ENCODE measurements at places on chromosomes 5 and 9.

- no peak for DNase-seq
Measured at GRCh38 chr5:100401149-100401548, 134.0 kb upstream of the FAM174A start.

DNA sequence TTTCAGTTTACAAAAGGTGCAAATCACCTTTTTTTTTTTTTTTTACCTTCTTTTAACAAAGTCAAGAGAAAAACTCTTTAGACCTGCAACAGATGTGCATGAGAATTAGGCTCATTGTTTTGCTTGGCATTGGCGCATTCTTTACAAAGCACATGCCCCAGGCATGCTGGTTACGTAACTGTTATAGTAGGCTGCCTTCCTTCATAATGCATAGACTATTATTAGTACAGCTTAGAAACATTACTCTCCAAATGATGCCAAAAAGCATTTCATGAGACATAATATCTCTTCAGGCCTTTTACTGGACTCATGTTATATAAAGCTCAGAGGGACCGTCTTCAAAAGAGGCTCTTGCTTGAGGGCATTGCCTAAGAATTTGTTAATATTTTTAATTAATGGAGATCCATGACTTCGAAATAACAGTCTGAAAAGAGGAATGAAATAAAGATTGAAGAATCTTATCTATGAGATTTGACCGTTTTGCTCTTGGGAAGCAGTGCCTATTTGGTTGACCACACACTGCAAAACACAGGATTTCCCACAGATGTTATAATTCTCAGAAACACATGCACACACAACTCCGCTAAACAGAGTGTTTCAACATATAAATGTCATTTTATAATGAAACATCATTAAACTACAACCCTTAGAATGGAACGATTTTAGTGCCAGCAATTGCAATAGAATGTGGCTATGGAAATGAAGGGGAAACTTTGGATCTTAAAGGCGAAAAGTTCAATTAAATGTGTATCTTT, 478.7 kb downstream of the PRR16 start:
- no peak for DNase-seq

DNA sequence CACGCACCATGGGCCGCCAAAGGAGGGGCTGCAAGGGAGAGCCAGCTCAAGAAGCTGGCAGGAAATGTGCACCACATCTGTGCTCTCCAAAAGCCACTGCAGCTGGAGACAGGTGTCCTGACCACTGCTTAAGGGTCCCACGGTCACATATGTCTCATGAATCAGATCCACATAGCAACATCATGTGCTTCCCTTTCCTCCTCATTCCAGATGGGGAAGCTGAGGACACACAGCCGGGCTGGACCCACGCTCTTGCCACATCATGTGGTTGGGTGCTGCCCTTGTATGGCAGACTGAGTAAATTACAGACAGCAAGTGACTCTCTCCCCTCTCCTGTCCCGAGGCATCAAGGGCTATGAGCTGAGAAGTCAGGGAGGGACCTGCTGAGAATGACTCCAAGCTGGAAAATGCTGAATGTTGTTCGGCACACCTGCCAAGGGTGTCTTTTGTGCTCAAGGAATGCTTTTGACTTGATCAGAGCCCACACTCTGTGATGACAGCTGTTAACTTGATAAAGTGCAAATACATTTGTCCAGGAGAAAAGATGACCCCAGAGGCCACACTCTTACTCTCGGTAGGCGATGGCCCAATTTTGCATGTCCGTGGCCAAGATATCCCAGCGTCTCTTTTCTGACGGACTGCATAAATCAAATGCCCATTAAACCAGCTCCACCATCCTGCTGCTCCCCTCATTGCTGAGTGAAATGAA, 58.2 kb downstream of the NSUN2 start:
- DNase-seq = no peak

DNA sequence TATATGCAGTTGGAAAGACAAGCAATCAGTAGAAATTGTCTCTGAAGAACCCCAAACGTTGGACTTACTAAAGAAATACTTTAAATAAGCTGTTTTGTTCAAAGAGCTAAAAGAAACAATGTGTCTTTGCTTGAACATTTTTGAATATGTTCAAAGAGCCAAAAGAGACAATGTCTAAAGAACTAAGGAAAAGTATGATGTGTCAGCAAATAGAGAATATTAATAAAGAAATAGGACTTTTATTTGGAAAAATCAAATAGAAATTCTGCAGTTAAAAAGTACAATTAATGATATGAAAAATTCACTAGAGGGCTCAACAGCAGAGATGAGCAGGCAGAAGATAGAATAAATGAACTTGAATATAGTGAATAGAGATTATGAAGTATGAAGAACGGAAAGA, 19.2 kb downstream of the TAS2R1 start:
- no peak for DNase-seq

DNA sequence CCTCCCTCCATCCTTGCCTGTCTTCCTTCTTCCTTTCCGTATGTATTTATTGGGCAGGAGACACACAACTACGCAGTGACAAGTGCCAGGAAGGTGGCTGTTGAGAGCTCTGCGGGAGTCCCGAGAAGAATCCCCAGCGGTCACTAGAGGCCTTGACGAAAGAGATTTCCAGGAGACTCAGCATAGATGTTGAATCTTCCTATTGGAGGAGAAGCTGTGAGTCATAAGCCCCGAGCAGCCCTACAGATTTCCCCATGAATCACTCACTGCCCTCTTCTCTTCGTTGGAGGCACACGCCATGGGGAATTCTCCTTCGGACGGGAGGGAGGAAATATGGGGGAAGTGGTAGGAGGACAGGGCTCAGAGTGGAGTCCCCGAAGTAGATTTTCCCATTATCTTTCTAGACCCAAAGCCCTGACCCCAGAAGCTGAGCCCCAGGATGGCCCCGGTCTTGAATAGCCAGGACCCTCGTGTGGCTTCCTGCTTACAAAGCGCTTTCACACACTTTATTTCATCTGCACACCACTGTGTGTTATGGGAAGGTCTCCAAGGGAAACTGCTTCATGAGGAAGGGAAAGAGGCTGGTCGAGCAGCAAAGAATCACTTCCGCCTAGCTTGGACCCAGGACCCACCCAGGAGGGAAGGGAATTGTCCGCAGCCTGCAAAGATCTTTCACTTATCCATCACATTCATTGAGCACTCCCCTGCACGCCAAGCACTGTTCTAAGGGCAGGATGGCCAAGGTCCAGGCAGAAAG, 12.7 kb downstream of the DUSP1 start:
- no peak for DNase-seq

- no peak for DNase-seq
Measured at GRCh38 chr9:113355040-113355596, 5.8 kb downstream of the BSPRY start.

GRCh38 chr9:119268985-119269384, 100.2 kb downstream of the BRINP1 start:
- DNase-seq = no peak

DNA sequence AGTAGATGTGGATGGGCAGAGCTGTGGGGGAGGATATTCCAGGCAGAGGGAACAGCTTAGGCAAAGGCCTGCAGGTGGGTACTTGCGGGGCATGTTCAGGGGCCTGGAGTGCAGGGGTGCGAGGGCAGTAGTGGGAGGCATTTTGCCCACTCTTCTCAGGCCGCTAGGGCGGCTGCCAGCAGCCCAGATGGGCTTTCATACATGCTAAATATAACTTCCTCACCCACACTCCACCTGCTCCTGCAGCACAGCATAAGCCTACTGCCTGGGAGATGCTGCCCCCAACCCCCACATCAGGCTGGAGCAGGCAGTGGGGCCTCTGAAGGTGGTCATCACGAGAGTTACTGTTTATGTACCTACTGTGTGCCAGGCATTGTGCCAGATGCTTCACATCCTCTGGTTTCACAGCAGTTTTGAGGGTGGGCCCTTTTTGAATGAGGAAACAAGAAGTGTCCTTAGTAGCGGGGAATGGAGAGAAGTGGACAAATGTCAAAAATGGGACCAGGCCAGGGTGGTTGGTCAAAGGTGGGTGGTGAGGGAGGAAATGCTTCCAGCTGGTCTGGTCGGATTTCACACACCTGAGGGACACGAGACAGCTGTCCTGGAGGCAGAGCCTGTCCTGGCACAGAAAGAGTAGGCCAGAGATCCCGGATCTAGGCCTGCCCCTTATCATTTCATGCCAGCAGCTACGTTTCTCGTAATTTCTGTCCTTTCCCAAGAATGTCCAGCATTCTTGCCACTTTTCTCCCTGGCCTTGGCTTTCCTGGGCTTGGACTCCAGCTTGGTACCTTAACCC, 12.1 kb downstream of the RGS14 start:
- no peak for DNase-seq

DNA sequence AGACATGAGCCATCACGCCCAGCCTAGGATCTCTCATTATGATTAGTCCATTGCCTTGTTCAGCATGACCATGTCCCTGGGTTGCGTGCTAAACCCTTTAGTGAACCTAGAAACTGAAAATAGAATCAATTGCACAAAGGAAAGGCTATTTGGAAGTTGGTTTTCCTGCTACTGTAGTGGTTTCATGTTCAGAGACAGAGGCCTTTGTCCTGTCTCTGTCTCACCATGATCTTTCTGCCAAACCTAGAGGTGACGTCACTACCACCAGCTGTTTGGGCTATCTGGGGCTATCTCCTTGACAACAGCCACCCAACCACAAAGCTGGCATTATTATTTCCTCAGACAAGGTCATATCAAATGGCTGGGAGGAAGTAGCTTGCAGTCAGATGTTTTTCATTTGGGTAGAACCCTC, 4.0 kb upstream of the CDK5RAP2 start:
- no peak for DNase-seq

- no peak for DNase-seq
Measured at GRCh38 chr5:14439087-14439871, 142.3 kb upstream of the OTULINL start.

- no peak for DNase-seq
Measured at GRCh38 chr5:151820903-151821302, 49.1 kb downstream of the G3BP1 start.

GRCh38 chr5:146770980-146771379, 107.6 kb downstream of the PPP2R2B start:
- no peak for DNase-seq

DNA sequence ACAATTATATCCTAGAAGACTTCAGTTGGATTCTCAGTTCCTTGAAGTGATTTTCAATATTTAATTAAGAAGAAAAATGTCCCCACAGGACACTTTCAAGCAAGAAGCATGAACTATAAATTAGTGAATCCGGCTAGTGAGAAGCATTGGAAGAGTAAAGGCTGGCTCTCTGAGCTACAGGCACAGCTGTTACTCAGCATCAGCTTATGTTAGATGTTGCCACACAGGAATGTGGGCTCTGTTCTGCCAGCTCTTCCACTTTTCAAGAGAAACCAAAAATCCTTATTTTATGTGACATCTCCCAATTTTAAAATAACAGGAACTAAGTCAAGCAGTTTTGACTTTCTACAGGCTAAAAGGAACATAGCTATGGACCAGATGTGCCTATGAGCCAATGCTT, 14.9 kb downstream of the ZNF474 start:
- DNase-seq = no peak

- DNase-seq = peak; percentile 54
Measured at GRCh38 chr5:68216245-68217046, 890 bp downstream of the PIK3R1 start.

GRCh38 chr9:124270504-124271335, 13.0 kb downstream of the NEK6 start:
- DNase-seq = no peak

- DNase-seq = no peak
Measured at GRCh38 chr9:137348769-137349470, 46.8 kb upstream of the NRARP start.

DNA sequence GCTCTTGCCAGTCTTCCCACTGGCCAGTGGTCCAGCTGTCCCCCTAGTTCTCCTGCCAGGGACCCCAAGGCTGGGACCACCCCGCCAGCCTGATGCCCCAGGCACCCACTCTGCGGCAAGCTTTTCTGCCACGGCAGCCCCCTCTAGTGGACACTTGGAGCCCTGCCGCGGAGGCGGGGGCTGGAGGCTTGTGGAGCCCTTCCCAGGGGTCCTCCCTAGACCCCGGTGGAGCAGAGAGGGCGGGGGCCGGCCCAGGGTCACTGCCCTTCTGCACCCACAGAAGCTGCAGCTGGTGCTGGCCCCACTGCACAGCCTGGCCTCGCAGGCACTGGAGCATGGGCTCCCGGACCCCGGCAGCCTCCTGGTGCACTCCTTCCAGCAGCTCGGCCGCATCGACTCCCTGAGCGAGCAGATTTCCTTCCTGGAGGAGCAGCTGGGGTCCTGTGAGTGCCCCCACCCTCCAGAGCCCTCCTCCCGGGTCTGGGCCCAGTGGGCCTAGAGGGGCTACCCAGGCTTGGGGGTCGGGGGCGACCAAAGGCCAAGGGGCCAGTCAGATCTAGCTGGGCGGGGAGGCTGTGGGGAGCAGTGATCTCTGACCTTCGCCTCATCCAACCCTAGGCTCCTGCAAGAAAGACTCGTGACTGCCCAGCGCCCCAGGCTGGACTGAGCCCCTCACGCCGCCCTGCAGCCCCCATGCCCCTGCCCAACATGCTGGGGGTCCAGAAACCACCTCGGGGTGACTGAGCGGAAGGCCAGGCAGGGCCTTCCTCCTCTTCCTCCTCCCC, 9.1 kb downstream of the EGFL7 start:
- DNase-seq = no peak

DNA sequence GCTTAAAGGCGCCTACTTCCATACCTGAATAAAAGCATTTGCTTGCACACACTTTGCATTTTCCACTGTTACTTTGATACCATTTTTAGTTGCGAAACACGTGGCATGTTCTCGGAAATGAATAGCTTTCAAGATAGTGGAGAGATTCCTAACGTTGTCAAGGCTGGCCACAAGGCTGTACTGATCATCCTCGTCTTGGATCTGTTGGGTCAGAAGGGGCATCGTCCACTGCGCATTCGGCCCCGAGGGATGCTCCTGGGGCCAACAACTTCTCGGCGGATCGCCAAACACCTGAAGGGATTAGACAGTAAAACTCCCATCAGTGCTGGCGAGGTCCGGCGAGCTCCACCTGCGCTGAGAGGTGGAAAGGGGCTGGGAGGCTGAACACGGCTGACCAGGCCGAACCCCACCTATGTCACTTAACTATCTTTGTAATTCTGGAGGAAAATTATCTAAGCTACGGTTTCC, 599 bp downstream of the RAD1 start:
- DNase-seq = peak; percentile 12

GRCh38 chr5:150394131-150394530, 18.6 kb downstream of the CD74 start:
- DNase-seq = no peak

DNA sequence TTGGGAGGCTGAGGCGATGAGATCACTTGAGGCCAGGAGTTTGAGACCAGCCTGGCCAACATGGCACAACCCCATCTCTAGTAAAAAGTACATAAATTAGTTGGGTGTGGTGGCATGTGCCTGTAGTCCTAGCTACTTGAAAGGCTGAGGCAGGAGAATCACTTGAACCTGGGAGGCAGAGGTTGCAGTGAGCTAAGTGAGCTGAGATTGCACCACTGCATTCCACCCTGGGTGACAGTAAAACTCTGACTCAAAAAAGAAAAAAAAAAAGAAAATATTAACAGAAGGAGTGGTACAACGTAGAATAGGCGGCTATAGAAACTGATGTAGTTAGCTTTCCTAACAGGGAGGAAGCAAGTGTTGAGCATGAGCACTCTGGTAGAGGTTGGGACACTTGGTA, 59.9 kb downstream of the PBX3 start:
- no peak for DNase-seq

- no peak for DNase-seq
Measured at GRCh38 chr9:107280543-107280942, 2.5 kb upstream of the RAD23B start.

- no peak for DNase-seq
Measured at GRCh38 chr9:2227144-2227867, 212.2 kb downstream of the SMARCA2 start.
